Activated T-helper 1 cell treated with Interleukin-2 at 50 U/mL for 16 hours (primary cell): ENCODE measurements at places on chromosomes 1 and 21.

- no peak for DNase-seq
These were observed 399.0 kb downstream of the KCNT2 start for GRCh38 chr1:196209265-196209664.

DNA sequence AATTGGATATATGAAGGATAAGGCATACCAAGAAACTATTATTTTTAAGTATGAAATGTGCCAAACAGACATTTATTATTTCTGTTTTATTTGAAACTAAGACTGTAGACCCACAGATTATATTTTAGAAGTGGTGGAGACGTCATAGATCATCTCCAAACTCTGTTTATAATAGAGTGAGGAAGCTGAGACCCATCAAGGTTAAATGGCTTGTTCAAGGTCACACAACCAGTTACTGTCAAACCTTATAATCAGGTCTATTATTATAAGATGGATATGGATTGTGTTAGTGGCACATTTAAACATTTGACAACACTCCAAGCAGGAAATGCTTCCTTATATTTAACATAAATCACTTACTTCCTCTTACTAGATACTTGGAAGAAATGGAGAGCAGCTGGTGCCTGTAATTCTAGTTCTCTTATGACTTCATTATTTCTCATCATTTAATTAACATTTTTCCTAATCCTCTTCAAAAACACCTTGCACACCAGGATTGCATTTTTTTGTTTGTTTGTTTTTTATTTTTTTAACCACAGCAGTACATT is 117.0 kb downstream of the NEK7 start:
- DNase-seq = no peak

- no peak for DNase-seq
These were observed 117.0 kb upstream of the NFIA start for GRCh38 chr1:60965280-60965854.

DNA sequence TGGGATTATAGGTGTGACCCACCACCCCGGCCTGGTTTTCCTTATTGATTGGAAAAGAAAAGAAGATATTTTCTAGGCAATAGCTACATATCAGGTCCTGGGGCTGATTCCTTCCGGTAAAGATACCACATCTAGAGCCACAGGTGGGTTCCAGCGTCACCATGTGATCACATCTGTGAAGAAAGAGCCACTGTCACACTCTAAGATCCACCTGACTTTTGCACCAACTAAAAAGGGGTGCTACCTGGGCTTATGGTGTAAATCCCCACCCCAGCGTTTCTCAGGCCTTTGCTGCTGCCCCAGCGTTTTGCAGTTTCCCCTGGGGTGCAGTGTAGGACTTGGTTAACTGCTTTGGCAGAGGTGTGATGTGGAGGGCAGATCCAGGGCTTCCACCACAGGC is 22.3 kb upstream of the PDE9A start:
- DNase-seq = no peak

GRCh38 chr21:45847870-45848269 is 133.7 kb upstream of the COL6A1 start:
- no peak for DNase-seq

DNA sequence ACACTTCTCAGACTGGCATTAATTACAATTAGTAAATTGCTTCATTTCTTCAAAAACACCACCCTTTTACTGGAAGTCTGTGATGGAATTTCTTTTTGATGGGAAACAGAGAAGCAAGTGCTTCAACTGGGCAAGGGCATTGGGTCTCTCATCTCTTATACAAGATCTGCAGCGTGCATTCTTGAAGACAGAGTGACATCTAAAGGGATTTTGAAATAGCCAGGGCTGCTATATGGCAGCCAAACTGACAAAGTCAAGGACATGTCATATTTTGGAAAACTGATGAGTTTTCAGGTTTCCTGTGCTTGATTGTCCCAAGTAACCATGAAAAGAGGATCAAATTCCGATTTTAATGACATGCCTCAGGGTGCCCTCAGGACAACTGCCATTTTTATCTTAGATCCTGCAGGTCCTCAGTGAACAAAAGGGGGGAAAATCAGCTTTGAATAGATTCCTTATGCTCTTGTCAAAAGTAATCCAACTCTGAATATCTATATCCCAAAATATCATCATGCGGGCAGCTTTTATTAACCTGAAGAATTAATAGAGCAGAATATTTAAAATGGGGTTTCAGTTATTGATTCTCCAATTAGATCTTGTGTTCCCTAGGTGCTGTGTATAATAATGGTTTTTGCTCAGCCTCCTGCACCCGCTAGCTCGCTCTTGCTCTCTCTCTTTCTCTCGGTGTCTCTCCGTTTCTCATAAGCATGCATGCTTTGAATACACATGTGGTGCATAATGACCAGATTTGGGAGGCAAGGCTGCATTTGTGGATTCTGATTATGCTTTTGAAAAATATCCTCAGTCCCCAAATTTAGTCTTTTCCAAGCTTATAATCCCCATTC is 221.8 kb downstream of the TTLL7 start:
- no peak for DNase-seq

- no peak for DNase-seq
These were observed 402.6 kb downstream of the SIPA1L2 start for GRCh38 chr1:232227306-232227705.

DNA sequence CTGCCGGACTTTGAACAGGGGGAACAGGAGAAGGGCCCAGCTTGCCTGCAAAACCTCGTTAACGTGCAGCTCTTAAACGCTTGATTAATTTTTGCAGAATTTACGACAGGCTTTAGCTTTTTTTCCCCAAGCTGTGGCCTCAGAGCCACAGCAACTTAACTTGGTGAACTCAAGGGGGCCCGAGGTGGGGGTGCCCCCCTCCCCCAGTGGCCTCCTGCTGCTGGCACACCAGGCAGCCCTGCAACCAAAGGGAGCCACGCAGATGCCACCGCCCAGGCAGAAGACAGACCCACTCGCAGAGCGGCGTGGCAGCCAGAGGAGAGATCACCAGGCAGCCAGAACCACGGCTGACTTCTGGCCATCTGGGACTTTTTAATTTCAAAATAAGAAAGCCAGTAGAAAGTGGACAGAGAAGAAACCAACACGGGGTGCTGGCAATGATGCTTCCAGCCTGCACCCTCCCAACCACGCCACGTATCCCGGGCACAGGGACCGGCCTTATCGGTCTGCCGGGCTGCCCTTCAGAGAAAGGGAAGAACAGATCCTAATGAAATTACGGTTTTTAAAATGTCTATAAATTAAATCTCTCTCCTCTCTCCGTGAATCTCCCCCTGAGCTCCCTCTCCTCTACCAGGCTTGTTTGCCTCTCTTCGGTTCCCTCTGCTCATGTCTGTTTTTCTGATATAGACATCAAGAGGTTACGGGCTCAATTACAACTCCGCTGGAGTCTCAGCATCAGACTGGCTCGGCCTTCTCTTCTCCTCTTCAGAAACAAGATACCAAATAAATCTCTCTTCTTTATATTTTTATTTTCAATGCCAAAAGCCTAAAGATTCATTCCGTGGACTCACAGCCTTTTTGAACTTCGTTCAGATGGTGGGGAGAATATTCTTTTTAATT is 6.4 kb downstream of the CASZ1 start:
- DNase-seq = no peak

- no peak for DNase-seq
These were observed 30.5 kb upstream of the BTG2 start for GRCh38 chr1:203274603-203275381.

DNA sequence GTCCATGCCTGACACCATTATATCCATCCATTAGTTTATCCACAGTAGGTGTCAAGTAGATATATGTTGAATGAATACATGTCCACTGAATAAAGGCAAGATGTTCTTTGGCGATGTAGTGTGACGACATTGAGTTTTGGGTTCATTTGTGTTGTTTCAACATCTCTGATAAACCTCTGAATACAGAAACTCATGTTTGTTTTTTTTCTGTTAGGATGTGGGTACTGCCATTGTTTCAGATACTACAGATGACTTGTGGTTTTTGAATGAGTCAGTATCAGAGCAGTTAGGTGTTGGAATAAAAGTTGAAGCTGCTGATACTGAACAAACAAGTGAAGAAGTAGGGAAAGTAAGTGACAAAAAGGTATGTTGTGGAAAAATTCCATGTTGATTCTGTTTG is 28.1 kb downstream of the MDM4 start:
- DNase-seq = no peak

- DNase-seq = no peak
These were observed 1.5 kb downstream of the SERPINC1 start for GRCh38 chr1:173915596-173915995.

GRCh38 chr1:27026621-27027574 is 14.2 kb upstream of the TENT5B start:
- no peak for DNase-seq

DNA sequence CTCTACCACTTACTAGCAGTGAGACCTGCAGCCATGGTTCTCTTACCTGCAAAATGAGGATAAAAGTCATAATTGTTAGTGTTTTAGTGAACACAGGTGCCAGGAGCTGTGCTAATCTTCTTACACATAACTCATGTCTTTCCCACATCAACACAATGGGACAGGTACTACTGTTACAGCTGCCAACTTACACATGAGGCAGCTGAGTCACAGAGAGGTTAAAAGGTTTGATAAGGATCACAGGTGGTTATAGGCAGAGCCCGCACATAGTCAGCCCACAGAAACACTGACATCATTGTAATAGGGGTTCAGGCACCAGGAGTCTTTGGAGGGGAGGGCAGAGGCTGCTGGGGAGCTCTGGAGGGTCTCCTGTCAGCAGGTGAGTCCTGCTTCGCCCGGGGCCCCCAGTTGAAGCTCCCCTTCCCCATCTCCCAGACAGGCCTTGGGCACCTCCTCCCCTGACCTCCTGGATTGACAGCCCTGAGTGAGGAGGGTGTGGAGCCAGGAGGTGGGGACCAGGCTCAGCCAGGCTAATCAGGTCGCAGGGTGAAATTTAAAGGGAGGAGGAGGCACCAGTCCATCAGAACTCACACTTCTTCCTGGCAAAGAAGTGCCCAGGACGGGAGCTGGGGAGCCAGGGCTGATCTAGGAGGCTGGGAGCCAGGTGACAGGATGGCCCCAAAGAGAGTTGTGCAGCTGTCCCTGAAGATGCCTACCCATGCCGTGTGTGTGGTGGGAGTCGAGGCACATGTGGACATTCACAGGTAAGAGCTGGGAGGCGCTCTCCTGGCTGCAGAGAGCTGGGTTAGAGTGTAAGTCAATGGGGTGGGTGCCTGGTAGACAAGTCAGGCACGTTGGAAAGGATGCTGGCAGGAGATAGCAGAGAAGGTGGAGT is at the start of gene PADI1:
PADI1 (plus strand) TSS at position 583 of the 895 bp plus-strand sequence; CDS start at position 673, 90 bp downstream.
- no peak for DNase-seq

DNA sequence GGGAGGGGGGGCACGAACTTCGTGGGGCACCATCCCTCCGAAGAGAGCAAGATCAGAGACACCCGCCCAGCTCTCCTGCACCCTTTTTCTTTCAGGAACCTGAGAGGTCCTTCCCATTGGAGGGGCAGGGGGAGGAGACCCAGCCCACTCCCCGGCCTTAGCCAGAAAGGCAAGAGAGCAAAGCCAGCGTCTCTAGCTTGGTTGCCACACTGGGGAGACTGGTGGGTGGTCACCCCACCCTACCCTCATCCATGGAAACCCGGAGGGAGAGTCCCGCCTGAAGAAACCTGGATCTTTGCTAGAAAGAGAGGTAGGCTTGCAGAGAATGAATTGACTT is 246 bp downstream of the ATP2B4 start:
- no peak for DNase-seq

DNA sequence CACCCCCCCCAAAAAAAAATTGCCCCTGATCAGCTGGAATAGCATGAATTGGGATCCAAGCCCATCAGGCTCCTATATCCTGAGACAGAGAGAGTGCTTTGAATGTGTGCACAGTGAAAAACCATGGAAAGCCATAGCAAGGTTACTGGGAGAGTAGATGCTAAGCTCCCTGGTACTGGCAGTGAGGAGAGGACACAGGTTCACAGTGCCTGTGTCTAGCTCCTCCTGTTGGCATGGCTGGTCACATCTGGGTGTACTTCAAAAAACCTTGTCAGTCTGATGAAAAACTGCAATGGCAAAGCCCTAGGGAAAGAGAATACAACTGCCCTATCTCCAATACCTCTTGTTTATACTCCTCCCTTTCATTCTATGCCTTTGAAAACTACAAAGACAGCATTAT is 12.9 kb downstream of the COPA start:
- DNase-seq = no peak

DNA sequence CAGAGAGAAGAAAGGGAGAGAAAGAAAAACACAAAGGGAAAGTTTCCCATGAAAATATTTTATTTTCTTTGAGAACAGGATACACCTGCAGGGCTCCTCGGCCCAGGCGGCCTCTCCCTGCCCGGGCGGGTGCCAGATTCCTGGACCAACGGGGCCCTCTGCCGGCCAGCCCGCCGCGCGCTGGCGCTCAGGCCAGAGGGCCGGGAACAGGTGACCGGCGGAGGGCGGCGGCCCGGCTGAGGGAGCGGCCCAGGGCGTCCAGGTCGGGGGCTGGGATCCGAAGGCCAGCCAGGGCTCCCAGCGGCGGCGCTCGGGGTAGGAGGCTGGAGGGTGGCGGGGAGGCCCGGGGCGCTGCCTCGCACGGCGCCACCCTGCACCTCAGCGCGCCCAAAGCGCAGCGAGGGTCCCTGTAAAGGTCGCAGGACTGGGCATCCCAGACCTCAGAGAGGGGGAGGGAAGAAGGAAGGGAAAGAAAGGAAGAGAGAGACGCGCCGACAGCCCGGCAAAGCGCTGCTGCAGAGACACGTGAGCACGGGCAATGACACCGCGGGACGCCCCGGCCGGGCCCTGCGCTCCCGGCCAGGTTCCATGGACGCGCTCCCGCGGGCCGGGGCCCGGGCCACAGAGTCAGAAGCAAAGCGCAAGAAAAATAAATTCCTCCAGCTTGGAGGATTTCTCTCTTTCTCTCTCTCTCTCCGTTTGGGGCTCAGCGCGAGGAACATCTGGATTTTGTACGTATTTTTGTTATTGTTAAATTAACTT is 927 bp downstream of the WNT9A start:
- peak; percentile 36 for DNase-seq

GRCh38 chr1:228866468-228866867 is 131.2 kb downstream of the RHOU start:
- DNase-seq = no peak

DNA sequence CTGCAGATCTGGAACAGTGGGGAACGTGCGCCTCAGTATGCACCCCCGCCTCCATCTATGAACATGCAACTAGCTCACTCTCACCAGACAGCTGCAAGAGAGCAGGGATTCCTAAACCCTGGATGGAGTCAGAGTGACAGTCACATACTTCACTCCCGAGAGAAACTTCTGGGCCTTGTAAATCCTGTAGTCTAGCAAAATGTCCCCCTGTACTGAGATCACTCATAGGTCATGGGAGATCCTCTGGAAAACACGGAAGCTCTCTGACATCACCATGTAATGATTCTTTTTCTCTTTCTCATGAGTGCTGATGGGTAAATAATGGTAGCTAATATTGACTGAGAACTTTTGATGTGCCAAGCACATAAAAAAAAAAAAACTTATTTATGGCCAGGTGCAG is 23.4 kb upstream of the TARDBP start:
- no peak for DNase-seq

DNA sequence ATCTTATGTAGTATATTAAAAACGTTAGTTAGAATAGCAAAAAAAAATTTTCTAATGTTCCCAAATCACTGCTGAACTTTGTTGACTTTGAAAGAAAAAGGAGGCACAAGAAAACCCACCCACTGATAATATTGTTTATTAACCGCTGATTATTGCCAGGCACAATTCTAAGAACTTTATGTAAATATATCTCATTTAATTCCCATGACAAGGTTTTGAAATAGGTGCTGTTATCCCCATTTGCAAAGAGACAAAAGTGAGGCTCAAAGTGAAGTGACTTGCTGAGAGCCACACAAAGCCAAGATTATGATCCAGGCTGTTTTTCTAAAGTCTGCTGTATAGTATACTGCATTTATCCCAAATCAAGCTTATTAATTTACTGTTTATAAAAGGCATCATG is 56.4 kb downstream of the SASS6 start:
- no peak for DNase-seq

GRCh38 chr1:92957030-92957734 is 4.1 kb downstream of the DIPK1A start:
- DNase-seq = no peak
